ENCODE measurements at places on chromosomes 3 and 15.

DNA sequence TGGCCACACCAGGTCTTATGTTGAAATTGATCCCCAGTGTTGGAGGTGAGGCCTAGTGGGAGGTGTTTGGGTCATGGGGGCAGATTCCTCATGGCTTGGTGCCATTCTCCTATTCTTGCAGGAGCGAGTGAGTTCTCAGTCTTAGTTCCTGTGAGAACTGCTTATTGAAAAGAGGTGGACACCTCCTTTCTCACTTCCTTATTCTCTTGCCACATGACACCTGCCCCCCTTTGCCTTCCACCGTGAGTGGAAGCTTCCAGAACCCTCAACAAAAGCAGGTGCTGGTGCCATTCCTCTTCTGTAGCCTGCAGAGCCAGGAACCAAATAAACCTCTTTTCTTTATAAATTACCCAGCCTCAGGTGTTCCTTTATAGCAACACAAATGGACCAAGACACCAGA, 318.1 kb upstream of the MCTP2 start:
- no peak for DNase-seq

DNA sequence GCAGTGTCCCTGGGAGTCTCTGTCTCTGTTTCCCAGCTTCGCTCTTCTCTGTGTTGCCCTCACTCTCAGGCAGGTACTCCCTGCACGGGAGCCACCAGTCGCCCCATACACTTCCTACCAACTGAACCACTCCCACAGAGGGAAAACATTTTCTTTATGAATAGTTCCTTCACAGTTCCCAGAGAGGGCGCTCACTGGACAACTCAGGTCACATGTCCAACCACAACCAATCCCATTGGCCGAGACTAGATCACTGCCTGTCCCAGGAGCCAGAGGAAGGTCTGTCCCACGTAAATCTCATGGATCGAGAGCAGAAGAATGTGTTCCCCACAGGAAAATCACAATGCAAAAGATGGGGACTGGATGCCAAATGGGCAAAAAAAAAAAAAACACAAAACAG, 26.1 kb downstream of the GRK7 start:
- no peak for DNase-seq

DNA sequence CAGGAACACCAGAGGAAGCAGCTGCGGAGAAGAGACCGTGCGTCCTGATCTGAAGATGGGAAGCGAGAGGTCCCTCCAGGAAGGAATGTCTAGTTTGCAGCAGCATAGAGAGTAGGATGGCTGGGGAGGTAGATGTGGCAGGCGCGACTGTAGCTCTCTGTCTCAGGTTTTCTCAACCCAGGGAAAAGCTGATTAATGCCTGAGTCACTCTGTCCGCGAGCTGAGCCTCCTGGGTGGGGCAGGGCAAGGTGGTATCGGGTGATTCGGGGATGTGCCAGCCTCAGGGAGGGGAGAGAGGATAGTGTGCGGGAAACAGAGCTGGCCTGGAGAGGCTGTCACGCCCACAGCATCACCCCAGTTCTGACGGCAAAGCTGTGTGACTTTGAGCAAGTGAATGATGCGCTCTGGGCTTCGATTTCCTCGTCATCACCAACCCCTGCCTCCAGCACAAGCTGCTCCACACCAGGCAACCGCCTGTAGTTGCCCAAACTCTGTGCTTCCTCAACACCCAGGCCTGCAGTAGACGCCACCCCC, 28.4 kb downstream of the CPN2 start:
- no peak for DNase-seq

DNA sequence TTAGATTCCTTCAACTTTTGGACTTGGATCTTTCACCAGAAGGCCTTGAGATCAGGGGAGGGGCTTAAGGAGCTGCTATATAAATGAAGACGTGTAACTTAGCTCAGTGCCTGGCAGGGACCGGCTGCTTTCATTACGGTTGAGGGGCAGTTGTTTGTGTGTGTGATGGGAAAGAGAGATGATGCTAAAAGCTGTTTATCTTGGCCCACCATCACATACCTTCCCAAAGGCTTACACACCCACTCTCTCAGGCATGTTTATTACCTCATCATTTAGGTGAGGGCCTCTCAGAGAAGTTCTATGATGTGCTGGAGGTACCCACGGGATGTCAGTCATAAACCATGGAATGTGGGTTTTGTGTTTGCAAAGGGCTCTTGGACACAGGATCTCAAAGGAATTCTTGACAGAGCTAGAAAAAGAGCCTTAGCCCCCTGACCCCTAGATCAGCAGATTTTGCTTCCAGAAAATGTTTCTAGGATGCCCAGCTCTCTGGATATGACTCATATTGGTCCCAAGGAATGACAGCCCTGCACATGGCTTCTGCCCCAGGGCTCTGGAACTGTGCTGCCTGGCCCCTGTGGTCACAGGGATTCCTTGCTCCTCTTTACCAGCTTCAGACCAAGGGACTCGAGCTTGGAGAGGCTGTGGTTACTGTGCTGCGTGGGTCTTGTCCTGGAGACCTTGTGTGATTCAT, 15.9 kb upstream of the SMAD3 start:
- no peak for DNase-seq

- no peak for DNase-seq
Observed at GRCh38 chr15:73794443-73795133, 41.4 kb upstream of the INSYN1 start.

DNA sequence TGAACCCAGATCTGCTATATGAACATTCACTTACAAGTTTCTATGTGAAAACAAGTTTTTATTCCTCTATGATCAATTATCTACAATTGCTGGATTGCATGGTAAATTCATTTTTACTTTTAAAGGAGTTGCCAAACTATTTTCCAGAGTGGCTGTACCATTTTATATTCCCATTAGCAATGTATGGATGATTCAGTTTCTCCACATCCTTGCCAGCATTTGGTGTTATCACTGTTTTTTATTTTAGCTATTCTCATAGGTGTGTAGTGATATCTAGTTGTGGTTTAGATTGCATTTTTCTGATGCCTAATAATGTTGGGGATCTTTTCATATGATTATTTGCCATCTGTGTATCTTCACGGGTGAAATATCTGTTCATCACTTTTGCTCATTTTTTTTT, 78.3 kb downstream of the APBA2 start:
- DNase-seq, result no peak

- DNase-seq, result no peak
Observed at GRCh38 chr3:129104051-129104450, 17.6 kb downstream of the RAB43 start.

DNA sequence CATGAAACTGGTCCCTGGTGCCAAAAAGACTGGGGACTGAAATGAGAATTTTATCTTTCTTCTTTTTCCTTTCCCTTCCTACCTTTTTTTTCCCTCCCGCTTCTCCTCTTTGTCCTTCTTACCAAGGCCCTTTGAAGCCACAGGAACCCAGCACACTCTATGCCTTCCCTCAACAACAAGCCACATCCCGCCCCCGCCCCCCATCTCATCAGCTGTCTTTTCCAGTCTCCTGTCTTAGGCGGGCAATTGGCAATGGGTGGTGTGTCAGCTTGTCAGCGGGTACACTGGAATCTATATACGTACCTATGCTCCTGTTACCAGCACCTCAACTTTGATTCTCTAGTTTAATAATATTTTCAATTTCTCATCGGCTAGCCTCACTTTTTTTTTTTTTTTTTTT, 56.3 kb upstream of the CHD2 start:
- DNase-seq, result no peak

GRCh38 chr3:152206243-152206760, 62.4 kb upstream of the MBNL1 start:
- no peak for DNase-seq

GRCh38 chr3:142987080-142987700, 14.2 kb upstream of the U2SURP start:
- no peak for DNase-seq

GRCh38 chr15:51793521-51794305, 35.7 kb upstream of the TMOD3 start:
- no peak for DNase-seq
